ENCODE measurements at places on chromosomes 2 and 18.

DNA sequence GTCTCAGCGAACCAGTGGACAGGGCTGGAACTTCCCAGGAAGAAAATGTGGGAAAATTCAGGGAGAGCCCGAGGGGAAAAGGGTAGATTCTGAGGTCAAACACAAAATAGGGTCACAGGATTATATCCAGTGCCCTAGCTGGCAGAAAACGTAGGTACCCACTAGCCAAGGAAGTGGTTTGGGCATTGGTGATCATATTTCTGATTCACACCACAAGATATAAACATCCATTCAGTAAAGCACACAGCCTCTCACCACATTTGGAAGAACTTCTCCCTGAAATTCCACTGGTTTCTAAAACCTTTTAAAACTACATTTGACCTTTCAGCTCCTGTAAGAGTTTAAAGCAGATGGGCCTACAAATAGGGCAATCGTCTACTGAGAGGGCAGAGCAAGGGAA is 186.9 kb downstream of the TTC32 start:
- DNase-seq: no peak

GRCh38 chr2:199869653-199870052 is 18.7 kb upstream of the FTCDNL1 start:
- no peak for DNase-seq

GRCh38 chr2:241925277-241925676 is 55.7 kb downstream of the RTP5 start:
- no peak for DNase-seq

GRCh38 chr2:100876231-100876860 is 56.4 kb downstream of the NPAS2 start:
- no peak for DNase-seq

DNA sequence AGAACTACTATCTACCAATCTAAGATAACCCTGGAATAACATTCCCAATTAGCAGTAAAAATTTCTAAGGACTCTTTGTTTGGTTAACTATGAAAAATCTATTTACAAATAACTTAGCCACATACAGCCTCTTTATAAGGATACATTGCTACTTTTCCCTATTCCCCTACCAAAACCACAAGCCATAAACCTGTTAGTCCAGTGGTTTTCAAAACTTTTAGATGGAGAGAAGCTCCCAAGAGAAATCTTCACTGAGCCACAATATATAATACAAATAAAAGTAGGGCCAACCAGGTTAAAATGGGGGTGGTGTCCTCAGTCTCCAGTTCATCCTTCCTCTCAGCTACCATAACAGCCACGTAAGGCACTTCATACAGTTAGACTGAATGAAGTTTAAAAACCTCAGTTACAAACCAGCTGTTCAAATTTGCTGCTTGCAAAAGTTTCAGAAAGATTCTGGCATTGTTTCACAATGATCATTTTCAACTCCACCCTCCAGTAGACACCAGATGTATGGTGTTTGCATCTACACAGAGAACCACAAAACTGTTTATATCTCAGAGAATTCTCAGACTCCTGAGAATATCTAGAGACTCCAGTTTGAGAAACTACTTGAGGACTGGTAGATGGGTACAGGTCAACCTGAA is 26.0 kb downstream of the SOS1 start:
- no peak for DNase-seq

DNA sequence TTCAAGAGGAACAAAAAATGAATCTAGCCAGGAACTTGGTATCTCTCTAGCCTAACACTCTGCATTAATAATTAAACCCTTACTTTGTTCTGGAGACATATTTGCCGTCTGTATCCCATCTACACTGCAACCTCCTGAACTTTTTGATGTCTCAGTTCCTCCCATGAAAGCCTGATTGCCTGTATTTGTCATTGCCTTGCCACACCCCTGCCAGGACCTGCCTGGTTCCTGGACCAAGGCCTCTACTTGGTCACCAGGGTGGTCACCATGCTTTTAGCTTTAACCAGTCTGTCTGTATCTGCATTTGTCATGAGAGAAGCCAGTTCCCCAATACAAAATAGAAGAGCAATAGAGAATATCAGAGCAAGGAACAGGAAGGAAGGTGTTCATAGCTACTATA is 58.8 kb upstream of the NOL4 start:
- no peak for DNase-seq
